CD4-positive, CD25-positive, alpha-beta regulatory T cell (primary cell): ENCODE measurements at places on chromosomes 1 and 21. TPM values are rescaled to one million over a fixed set of nuclear protein-coding genes. Genes with fewer than 3 reads are reported as not detected.

DNA sequence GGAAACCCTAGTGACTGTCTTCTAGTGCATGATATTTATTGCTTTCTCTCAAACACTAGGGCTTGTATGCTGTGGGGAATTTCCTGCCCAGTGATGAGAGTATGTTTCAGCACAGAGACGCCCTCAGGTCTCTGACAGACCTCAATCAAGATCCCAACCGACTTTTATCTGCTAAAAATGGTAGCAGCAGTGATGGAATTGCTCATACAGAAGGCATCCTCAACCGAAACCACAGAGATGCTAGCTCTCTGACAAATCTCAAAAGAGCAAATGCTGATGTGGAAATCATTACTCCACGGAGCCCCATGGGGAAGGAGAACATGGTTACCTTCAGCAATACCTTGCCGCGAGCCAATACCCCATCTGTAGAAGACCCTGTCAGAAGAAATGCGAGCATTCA, 41.3 kb downstream of the PLPPR4 start:
- no peak overlapping the region for H3K27ac ChIP-seq
- no peaks in the 10 kb centered on the region for H3K4me1 ChIP-seq
- H3K27me3 ChIP-seq, result no peaks in the 10 kb centered on the region

OR2AK2 gene
- polyA plus RNA-seq, result not detected

STXBP3 gene
- polyA plus RNA-seq, result 50.8 TPM

GRCh38 chr1:46268578-46268977, 21.0 kb downstream of the RAD54L start:
- no peaks in the 10 kb centered on the region for H3K4me1 ChIP-seq
- H3K36me3 ChIP-seq, result peaks cover 3% of the 10 kb centered on the region
- DNase-seq, result no peak
- no peak overlapping the region for H3K27ac ChIP-seq

GRCh38 chr1:94039514-94039870, 81.5 kb downstream of the ABCA4 start:
- H3K4me3 ChIP-seq, result no peak overlapping the region
- no peaks in the 10 kb centered on the region for H3K4me1 ChIP-seq
- H3K27me3 ChIP-seq, result peaks cover 4% of the 10 kb centered on the region
- no peak overlapping the region for H3K27ac ChIP-seq
- peak; percentile 58 for DNase-seq
- H3K36me3 ChIP-seq, result no peaks in the 10 kb centered on the region

DNA sequence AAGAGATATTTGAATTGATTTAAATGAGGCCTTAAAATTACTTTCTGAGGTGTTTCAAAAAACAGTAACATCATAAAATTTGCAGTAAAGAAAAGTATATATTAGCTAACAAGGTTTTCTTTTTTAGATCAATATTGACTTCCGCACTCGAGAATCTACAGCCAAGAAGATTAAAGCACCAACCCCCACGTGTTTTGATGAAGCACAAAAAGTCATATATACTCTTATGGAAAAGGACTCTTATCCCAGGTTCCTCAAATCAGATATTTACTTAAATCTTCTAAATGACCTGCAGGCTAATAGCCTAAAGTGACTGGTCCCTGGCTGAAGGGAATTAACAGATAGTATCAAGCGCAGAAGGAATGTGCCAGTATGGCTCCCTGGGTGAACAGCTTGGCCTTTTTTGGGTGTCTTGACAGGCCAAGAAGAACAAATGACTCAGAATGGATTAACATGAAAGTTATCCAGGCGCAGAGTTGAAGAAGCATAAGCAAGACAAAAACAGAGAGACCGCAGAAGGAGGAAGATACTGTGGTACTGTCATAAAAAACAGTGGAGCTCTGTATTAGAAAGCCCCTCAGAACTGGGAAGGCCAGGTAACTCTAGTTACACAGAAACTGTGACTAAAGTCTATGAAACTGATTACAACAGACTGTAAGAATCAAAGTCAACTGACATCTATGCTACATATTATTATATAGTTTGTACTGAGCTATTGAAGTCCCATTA, 3.6 kb downstream of the RGS1 start:
- peaks cover 43% of the 10 kb centered on the region for H3K4me1 ChIP-seq
- H3K4me3 ChIP-seq, result peak overlapping the region; percentile 97
- H3K27ac ChIP-seq, result peak overlapping the region; percentile 95
- peak; percentile 41 for DNase-seq
- H3K27me3 ChIP-seq, result no peaks in the 10 kb centered on the region

- H3K27me3 ChIP-seq, result no peaks in the 10 kb centered on the region
- no peak overlapping the region for H3K27ac ChIP-seq
- no peak overlapping the region for H3K4me3 ChIP-seq
- H3K4me1 ChIP-seq, result no peaks in the 10 kb centered on the region
Observed at GRCh38 chr1:92310185-92310597, 11.3 kb downstream of the RPAP2 start.

RGS18 gene
- not detected for polyA plus RNA-seq

WDR64 gene
- polyA plus RNA-seq, result not detected
